ENCODE measurements at places on chromosomes 2 and 18.

DNA sequence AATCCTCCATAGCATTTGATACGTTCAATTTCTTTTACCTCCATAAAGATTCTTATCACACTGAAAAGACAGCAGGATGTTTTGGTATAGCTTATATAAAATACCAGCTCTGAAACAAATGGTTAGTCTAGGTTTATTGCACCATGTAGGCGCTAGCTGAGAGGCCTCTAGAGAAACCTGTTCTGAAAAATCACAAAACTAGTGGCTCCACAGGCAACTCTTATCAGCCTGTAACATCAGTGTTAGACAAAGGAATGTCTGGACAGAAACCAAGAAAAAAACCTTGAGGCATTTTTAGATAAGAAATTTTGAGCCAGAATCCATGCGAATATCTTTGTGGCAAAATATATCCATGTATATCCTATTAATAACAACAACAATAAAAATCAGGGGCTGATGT lies 440.4 kb upstream of the MAP2 start:
- H3K4me1 ChIP-seq, result peaks cover 8% of the 10 kb centered on the region
- DNase-seq, result peak; percentile 5
- no peak overlapping the region for H3K4me3 ChIP-seq
- no peaks in the 10 kb centered on the region for H3K27me3 ChIP-seq
- H3K36me3 ChIP-seq, result no peaks in the 10 kb centered on the region

- no peak overlapping the region for H3K4me3 ChIP-seq
- no peak for DNase-seq
Measured at GRCh38 chr18:8274370-8274769, 334.9 kb upstream of the RAB12 start.

DNA sequence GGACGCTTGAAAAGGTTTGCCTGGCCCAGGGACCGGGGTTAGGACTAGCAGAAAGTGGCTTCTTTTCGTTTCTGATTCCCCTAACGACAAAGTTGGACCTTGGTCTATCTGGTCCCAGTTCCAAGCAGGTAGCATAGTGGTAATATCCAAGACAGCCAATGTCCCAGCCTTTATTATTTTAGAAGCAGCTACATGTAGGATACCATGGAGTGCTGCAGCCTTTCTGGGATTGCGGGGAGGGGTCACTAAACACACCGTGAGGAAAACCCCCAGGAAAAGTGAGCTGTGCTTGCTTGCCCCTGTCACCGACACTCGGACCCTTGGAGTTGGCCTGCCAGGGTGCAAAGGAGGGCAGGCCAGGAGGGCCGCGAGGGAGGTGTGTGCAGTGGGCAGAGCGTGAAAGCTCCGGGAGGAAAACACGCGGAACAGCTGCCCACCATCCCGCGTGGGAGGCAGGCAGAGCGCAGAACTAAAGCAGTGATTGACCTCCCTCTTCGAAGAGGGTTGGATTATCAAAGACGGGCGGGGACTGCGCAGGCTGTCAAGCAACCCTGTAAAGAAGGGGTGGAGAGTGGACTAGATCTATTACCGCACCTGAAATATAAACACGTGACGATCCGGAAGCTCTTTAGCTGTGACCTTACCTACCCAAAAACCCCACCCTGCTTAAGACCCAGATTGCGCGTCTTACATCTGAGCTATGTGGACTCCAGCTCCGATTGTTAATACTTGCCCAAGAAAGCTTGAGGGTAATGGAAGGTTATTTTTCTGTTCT lies 624 bp upstream of the MAP4K3 start:
- no peaks in the 10 kb centered on the region for H3K27me3 ChIP-seq
- peak overlapping the region; percentile 97 for H3K27ac ChIP-seq
- H3K36me3 ChIP-seq, result no peaks in the 10 kb centered on the region
- DNase-seq, result peak; percentile 53
- peak overlapping the region; percentile 94 for H3K4me3 ChIP-seq

DNA sequence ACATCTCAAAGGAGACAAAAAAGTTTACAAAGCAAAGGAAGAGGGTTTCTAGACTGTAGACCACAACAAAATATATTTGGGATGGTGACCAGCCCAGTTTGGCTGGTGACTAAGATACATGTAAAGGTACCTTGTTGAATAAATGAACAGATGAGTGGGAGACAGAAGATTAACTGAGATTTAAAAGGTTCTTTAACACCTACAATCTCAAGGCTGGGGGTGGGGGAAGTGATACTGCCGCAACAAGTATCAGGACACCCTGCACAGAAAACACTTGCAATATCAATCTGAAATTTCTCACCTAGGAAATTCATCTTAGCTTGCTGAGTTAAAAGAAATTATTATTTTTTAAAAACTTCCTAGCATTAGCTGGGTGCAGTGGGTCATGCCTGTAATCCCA lies 8.3 kb downstream of the RNF149 start:
- H3K27ac ChIP-seq, result no peak overlapping the region
- H3K4me3 ChIP-seq, result no peak overlapping the region
- H3K36me3 ChIP-seq, result no peaks in the 10 kb centered on the region
- DNase-seq, result no peak

DNA sequence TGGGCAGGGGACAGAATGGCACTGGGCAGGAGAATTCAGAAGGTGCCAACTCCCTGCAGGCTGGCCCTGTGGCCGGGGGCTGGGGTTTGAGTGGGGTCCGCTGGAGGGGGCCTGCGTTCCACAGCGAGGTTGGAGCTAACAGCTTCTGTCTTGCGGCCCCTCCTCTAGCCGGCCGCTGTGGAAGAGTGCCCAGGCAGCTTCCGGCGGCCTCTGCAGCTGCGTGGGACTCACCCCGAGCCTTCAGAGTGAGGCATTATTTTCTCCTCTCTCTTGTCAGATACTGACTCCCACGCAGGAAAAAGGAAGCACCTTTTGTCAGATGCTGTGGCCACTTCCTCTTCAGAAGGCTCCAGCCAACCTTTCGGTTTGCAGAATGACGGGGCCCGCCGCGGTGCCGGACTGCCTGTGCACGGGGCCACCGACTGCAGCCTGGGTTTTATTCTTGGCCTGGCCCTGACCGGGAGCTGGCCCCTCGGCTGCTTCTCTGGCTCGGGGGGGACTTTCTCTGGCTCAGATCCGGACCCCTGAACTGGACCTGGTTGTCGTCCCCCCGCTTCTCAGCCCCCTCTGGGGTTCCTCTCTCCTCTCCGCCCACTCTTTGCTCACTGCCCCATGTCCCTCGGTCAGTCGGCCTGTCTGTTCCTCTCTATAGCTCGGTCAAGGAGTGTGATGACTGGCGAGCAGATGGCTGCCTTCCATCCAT lies 40.1 kb downstream of the ARHGAP25 start:
- no peak overlapping the region for H3K4me3 ChIP-seq
- H3K27me3 ChIP-seq, result no peaks in the 10 kb centered on the region
- peaks cover 21% of the 10 kb centered on the region for H3K4me1 ChIP-seq
- H3K27ac ChIP-seq, result peak overlapping the region; percentile 77
- DNase-seq, result peak; percentile 22
- H3K36me3 ChIP-seq, result no peaks in the 10 kb centered on the region

GRCh38 chr2:164954954-164955701 lies at the start of gene SLC38A11:
SLC38A11 (minus strand) TSS chr2:164955525; CDS start chr2:164955247, 278 bp downstream.
- no peaks in the 10 kb centered on the region for H3K27me3 ChIP-seq
- no peak within 1 kb of the TSS for H3K27ac ChIP-seq
- peak; percentile 25 for DNase-seq
- H3K4me3 ChIP-seq, result no peak within 1 kb of the TSS
- peaks cover 7% of the 10 kb centered on the region for H3K4me1 ChIP-seq

DNA sequence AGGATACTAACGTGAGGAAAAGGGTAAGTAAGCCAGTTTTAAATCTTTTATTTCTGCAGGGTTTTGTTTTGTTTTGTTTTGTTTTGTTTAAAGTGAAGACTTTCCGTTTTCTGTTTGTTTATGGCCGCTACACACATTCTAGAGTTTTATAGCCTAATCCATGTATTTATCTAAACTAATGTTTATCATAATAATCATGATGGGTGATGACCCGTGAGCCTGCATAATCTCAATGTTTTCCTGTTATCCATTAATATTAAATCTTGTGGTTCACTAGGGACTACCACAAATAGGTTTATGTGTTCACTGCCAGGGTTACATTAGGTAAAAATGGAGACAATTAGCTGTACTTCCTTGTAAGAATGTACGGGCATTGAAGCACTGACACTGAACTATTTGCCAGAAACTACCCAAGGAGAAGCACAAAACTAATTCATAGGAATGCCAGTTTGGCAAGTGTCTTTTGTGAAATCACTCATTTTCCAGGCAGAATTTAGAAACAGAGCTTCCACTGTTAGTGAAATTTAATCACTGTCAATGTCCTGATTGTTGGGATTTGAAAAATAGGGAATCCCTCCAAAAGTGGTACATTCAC lies 574.8 kb downstream of the LRP1B start:
- H3K4me3 ChIP-seq, result no peak overlapping the region
- H3K27ac ChIP-seq, result no peak overlapping the region
- no peak for DNase-seq
- no peaks in the 10 kb centered on the region for H3K36me3 ChIP-seq
- no peaks in the 10 kb centered on the region for H3K27me3 ChIP-seq

DNA sequence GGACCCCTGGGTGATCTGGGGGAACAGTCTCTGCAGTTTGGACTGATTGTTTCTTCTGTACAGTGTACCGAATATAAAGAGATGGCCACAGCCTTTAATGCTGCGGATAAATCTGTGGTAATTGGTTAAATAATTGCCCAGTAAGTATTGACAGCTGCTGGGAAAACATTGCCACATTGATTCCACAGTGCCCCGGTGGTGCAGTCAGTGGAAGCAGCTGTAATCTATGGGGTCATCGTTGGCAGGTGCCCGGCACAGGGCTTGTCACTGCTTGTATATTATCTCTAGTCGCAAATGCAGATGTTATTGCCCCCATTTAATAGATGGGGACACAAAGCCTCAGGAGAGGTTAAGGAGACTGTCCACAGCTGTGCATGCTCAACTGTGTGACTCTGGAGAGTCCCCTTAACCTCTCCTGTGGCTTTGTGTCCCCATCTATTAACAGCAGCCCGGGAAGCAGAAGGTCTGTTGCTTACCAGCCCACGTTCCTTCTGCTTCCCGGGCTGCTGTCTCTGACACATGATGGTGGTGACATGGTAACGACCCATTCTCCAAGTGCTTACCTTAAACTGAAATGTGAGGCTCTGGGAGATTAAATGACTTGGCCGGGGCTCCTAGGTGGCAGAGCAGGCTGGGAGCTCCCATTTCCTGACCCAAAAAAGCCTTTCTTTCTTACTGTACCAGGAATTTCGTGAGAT lies 76.9 kb downstream of the NCK2 start:
- H3K4me1 ChIP-seq, result peaks cover 56% of the 10 kb centered on the region
- H3K27ac ChIP-seq, result peak overlapping the region; percentile 83
- no peaks in the 10 kb centered on the region for H3K27me3 ChIP-seq
- no peaks in the 10 kb centered on the region for H3K36me3 ChIP-seq

- no peaks in the 10 kb centered on the region for H3K27me3 ChIP-seq
- no peak overlapping the region for H3K4me3 ChIP-seq
- no peaks in the 10 kb centered on the region for H3K4me1 ChIP-seq
- no peak overlapping the region for H3K27ac ChIP-seq
Measured at GRCh38 chr2:170679607-170680079, 35.5 kb upstream of the SP5 start.

- DNase-seq, result no peak
- no peaks in the 10 kb centered on the region for H3K4me1 ChIP-seq
- no peaks in the 10 kb centered on the region for H3K36me3 ChIP-seq
- no peak overlapping the region for H3K27ac ChIP-seq
Measured at GRCh38 chr2:227366769-227367426, 12.2 kb downstream of the TM4SF20 start.

DNA sequence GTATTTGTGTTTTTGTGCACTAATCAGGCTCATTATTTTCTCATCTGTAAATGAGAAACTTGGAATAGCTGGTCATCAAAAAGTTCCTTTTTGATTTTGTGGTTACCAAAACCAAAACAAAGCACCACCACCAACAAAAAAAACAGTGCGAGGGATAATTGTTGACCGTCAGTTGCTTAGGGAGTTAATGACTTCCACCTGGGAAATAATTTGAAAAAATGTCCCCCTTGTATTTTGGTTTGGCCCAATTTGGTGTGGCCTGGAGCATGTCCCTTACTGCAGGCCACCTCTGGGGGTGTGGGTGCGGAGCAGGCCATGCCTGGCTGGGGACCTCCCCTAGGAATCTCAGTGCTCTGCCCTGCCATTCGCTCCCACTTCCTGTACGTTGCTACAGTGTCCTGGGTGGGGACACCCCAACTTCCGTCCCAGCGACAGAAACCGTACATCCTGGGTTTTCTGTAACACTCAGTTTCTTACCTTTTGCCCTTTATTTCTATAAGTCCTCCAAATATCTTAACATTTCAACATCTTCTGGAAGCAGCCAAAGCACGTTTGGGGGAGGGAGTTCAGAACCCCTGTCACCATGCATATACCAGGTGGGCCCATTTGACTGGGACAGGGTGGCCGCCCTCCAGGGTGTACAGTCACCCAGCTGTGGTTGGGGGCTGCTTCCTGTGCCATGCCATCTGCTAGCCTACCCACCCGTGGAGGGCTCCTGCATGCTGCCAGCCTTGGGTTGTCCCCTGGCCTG lies 31.3 kb downstream of the NCK2 start:
- H3K27me3 ChIP-seq, result no peaks in the 10 kb centered on the region
- DNase-seq, result no peak
- H3K4me3 ChIP-seq, result no peak overlapping the region
- no peak overlapping the region for H3K27ac ChIP-seq

- H3K36me3 ChIP-seq, result peaks cover 24% of the 10 kb centered on the region
- no peak overlapping the region for H3K4me3 ChIP-seq
- H3K27me3 ChIP-seq, result no peaks in the 10 kb centered on the region
- H3K4me1 ChIP-seq, result no peaks in the 10 kb centered on the region
- no peak overlapping the region for H3K27ac ChIP-seq
Measured at GRCh38 chr18:79738041-79738461, 58.4 kb downstream of the CTDP1 start.

DNA sequence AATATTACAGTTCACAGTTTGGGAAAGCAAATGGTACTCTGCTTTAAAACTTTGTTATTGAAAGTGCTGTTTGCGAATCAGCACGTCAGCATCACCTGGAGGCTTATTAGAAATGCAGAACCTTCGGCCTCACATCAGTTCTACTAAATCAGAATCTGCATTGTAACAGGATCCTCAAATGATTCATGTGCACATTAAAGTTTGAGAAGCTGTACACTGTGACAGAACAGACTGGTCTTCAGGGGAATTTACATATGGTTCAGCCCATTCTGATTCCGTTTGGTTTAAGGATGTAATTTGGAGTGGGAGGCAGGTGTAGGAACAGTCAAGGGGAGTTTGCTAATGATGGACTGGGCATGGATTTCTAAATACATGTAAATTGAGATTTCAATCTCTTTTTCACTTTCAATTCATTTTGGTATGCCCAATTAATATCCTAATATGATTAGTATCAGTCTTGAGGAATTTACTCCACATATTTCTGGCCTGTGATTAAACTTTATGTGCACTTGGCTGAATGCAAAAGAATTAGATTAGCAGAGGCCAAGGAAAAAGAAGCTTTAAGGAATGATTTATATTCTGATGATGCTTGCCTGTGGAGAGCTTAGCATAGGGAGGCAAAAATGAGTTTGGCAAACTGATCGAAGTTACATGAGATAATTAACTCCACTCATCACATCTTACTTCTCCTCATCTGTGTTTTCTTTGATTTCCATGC lies 248.8 kb downstream of the XIRP2 start:
- H3K4me1 ChIP-seq, result no peaks in the 10 kb centered on the region
- H3K36me3 ChIP-seq, result no peaks in the 10 kb centered on the region

- no peaks in the 10 kb centered on the region for H3K27me3 ChIP-seq
- no peak for DNase-seq
- no peaks in the 10 kb centered on the region for H3K36me3 ChIP-seq
- no peak overlapping the region for H3K4me3 ChIP-seq
- H3K27ac ChIP-seq, result no peak overlapping the region
- peaks cover 21% of the 10 kb centered on the region for H3K4me1 ChIP-seq
Measured at GRCh38 chr2:241811952-241812729, 3.1 kb downstream of the NEU4 start.

GRCh38 chr18:36688020-36688965 lies 140.5 kb downstream of the TPGS2 start:
- H3K27ac ChIP-seq, result no peak overlapping the region
- H3K4me3 ChIP-seq, result no peak overlapping the region
- no peaks in the 10 kb centered on the region for H3K4me1 ChIP-seq
- H3K36me3 ChIP-seq, result no peaks in the 10 kb centered on the region
- DNase-seq, result peak; percentile 76
- no peaks in the 10 kb centered on the region for H3K27me3 ChIP-seq

All from thyroid gland (tissue), 4 donors.